ENCODE measurements at places on chromosomes 3 and 15.
A peak's percentile ranks its signal among the peaks of the same experiment; 100 is the strongest.

GRCh38 chr3:177426878-177427495 is 229.7 kb upstream of the TBL1XR1 start:
- DNase-seq, result no peak

- DNase-seq, result no peak
Measured at GRCh38 chr15:77738038-77738370, 105.3 kb upstream of the LINGO1 start.

- DNase-seq, result no peak
Measured at GRCh38 chr15:86489981-86490380, 410.3 kb downstream of the AGBL1 start.

- DNase-seq, result peak; percentile 28
Measured at GRCh38 chr3:158801201-158801600, 653 bp upstream of the MFSD1 start.

GRCh38 chr15:99430881-99431401 is 134.8 kb upstream of the MEF2A start:
- no peak for DNase-seq

DNA sequence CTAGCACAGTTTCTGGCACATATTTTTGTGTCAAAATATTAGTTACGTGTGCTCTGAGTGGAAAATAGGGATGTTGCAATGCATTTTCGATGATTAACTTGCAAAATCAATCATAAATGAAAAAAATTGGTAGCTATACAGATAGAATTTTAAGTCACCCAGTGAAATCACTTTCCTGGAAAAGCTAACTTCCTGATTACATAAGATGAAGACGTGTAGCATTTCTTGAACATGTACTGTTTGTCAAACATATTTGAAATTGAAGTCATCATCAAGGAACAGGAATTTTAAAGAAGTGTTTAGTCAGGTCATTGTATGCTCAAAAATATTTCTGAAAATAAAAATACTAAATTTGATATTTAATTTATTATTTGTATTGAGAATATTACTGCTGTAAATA is 977.7 kb downstream of the PLOD2 start:
- DNase-seq, result no peak

DNA sequence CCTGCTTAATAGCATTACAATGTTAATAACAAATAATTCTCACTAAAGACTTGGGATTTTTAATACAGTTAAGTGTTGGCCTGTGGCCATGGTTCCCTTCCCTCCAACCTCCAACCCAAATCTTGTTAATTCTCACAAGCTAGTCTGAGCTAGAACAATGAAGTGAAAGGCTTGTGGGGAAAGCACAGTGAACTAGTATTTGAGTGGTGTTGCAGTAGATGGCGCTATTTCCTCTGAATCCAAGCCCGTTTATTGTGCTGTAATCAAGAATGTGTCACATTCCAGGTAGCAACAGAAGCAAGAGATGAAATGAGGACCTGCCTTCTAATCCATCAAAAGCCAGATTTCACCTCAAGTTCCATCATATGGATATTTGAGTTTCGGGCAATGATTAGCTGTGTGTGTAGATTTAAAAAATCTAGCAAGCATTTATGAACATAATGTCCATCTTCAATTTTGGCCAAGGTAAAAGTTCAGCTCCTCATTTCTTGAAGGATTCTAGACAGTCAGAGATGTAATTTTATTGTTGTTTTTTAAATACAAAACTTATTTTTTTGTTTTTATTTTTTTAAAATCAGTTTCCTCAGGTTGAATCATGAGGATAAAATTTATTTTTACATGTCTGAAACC is 160.7 kb downstream of the SQOR start:
- peak; percentile 17 for DNase-seq

GRCh38 chr3:190988102-190988501 is 125.6 kb upstream of the GMNC start:
- no peak for DNase-seq

DNA sequence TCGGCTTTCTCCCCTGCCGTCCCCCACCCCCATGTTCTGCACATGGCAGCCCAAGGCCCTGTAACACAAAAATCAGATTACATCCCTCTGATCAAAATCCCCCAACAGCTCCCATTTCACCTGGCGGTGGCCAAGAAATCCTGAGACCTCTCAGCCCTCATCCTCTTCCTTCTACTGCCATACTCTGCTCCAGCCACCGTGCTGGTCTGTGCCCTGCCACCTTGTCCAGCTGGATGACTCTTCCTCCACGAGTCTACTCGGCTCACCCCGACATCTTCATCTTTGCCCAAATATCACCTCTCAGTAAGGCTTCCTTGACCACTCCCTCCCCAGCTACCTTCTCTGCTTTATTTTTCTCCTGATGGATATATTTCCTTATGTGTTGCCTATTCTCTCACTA is 3.1 kb downstream of the CCDC51 start:
- no peak for DNase-seq

DNA sequence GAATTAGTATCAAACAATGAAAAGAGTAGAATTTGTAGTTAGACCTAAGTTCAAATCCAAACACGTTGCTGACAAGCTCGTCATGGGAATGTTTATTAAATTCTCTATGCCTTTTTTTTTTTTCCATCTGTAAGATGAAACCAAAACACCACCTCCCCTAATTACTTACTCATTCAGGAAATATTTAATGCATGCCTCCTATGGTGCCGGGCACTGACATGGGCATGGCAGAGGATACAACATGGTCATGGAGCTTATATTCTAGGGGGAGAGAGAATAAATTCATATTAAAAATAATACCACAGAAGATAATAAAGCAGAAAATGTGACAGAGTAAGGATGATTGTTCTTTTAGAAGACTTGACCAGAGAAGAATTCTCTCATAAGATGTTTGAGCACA is 215.8 kb downstream of the RYR3 start:
- no peak for DNase-seq

DNA sequence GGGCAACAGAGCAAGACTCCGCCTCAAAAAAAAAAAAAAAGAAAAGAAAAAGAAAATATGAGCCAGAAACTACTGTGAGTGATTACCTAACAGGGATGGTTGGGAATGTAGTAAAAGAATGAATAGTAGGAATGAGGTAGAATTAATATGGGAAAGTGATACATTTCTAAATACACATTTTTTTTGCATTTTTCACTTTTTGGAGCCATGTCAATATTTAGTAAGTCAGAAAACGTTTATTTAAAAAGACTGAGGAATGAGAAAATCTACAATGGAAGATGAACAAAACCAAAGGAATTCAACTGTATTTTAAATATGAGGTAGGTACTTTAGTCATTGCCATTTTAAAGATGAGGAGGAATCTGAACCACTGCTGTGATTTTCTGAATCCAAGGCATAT is 817.2 kb upstream of the CADM2 start:
- no peak for DNase-seq

DNA sequence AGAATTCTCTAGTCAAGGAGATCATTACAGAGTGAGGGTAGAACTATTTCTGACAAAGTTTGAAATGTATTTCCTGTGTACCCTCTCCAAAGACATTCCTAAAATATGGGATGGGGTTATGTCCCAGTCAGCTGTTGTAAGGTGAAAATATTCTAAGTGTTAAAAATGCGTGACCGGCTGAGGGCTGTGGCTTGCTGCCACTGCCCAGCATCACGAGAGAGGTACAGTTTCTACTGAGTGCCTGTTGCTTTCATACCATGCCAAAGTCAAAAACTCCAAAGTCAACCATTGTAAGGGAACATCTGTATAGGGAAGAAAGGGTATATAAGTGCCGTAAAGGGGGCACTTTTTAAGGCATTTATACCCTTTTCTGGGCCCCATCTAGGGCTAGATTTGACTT is 30.9 kb downstream of the MAP6D1 start:
- DNase-seq, result no peak

DNA sequence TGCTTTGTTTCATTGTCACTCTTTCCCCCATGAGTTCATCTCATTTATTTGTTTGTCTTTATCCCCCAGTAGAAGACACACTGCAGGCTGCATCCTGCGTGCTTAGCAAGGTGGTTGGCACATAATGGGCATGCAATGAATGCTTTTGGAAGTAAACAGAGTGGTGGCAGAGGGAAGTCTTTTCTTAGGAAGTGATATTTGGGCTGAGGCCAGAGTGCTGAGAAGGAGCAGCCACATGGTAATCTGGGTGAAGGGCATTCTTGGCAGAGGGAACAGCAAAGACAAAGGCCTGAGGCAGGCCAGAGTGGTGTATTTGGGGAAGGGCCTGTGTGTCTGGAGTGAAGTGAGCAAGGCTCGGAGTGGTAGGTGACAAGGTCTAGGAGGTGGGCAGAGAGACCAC is 17.7 kb upstream of the ADAMTS7 start:
- no peak for DNase-seq

DNA sequence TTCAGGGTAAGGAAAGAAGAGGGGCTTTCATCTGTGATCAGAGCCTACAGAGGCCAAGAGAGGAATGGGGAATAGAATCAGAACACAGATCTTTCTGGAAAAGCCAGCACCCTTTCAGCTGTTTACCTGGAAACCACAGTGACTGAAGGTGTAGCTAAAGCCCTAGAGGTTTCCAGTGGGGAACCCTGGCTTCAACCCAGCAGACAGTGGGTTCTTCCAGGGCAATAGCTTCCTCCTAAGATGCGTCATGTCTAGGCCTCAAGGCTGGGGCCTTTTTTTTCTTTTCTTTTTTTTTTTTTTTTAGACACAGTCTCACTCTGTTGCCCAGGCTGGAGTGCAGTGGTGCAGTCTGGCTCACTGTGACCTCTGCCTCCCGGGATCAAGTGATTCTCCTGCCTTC is 3.1 kb upstream of the CPNE9 start:
- no peak for DNase-seq

- no peak for DNase-seq
Measured at GRCh38 chr3:12325586-12326515, 37.0 kb downstream of the PPARG start.

DNA sequence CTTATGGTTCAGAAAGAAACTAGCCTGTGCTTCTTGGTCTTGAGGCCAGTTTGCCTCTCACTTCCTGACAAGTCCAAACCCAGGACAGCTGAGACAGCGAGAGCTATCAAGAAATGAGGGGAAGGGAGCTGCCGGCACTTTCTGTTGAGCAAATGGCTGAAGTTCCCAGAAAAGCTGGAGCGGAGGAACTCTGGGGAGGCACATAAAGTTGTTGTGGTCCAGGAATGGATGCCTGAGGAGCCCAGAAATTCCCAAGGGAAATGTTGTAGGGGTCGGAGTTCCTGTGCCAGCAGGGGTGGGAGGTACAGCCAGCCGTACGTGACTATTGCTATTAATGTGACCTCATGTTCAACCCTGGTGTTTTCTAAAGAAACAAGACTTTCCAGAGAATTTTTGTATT is 98.8 kb upstream of the TNFAIP8L3 start:
- no peak for DNase-seq

GRCh38 chr3:161854232-161854771 is 357.7 kb downstream of the OTOL1 start:
- DNase-seq, result no peak

GRCh38 chr3:123444744-123445143 is 4.1 kb downstream of the ADCY5 start:
- DNase-seq, result no peak

- peak; percentile 87 for DNase-seq
Measured at GRCh38 chr15:68795298-68795848, 25.3 kb downstream of the ANP32A start.

DNA sequence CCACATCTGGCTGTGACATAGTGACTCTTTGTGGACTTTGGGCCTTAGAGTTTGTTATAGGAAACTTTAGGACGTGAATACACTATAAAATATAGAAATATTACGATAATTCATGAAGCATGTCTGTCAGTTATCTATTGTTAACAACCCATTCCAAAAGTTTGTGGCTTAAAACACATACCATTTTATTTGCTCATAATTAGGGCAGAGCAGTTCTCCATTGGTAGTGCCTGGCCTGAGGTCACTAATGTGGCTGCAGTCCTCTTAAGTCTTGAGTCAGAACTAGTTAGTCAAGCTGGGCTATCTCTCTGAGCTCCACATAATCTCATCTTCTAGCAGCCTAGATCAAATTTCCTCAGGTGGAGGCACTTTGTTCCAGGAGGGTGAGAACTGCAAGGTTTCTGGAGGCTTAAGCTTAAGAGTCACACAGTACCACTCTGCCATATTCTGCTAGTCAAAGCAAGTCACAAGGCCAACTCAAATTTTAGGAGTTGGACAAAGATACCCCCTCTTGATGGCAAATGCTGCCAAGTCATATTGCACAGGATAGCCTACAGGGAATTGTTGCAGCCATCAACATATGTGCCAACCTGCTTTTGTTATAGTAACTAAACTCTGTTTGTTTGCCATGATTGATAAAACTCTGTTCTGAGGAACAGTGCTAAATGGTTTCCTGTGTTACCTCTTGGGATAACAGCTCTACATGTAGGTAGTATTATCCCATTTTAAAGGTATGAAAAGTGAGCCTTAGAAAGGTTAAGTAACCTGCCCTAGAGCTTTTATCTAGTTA is 8.7 kb downstream of the ATXN7 start:
- DNase-seq, result peak; percentile 67

GRCh38 chr15:57220205-57220604 is 156.1 kb upstream of the CGNL1 start:
- DNase-seq, result peak; percentile 51

GRCh38 chr3:123314359-123315270 is 112.9 kb downstream of the SEC22A start:
- no peak for DNase-seq

DNA sequence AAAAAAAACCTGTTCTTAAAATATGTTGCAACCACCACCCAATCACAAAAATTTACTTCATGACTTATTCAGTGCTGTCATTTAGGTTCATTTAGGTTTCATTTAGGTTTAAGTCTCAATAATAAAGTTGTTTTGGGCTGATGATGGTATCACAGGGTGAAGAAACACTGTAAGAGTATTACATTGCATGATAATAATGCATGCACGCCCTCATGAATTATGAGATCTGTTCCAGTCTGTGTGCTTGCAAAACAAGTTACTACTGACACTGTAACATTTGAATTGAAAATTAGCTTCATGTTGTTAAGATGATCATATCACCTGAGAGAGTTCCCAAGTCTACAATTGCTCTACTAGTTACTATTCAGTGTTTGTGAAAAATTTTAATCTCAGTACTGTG is at the start of gene AADACL2:
TSS of gene AADACL2 (plus strand) at position 315 of the 400 bp plus-strand sequence. CDS start 109 bp downstream, outside the sequence.
- DNase-seq, result no peak

DNA sequence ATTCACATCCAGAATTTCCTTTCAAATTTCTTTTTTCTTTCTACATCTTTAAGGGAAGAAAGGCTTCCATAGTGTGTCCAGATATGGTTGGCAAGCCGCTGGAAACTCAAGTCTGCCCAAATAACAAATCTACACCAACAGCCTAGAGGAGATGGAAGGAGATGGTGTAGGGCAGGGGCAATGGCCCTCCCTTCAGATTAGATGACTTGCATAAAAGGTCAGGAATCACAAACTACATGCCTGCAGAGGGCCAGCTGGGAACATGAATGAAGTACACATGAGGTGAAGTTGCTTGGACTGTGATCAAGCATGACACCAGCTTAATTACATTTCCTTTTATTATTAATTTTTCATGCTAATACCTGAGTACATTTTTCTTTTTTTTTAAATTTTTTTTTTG is 10.2 kb downstream of the SLC27A2 start:
- DNase-seq, result no peak

- DNase-seq, result peak; percentile 45
Measured at GRCh38 chr3:63940389-63940757, 28.2 kb upstream of the SCAANT1 start.

DNA sequence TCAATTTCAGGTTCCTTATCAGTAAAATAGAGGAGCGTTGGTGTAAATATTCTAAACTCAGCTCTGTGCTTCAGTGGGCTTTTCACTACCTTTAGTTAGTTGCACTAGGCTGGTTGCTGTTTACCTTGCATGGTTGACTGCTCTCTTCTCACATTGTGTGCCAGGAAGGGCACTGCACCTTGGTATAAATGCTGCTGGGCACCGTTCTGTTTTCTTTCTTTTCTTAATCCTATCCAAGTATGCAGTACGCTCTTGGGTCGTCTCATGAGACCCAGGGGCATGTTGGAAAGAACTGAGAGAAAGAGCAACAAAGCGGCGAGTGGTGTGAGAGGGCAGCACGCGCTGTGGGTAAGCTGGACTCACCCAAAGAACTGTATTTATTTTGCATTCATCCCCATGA is 22.4 kb downstream of the KCNMB2 start:
- DNase-seq, result no peak

All from GM03348 (cell line).